ENCODE measurements at places on chromosomes 2 and 18.

GRCh38 chr2:33072614-33073013 lies 125.9 kb downstream of the LTBP1 start:
- no peak for DNase-seq

DNA sequence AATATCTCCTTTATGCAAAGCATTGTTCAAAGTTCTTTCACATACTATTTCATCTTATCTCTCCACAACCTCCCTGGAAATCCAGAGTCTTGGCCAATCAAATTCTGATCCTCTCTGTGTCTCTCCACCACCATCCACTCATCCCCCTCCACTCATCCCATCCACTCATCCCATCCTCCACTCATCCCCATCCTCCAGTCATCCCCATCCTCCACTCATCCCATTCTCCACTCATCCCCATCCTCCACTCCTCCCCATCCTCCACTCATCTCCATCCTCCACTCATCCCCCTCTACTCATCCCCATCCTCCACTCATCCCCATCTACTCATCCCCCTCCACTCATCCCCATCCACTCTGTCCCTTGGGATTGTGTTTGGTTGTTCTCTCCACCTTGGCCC lies 101.1 kb downstream of the BCL2 start:
- DNase-seq: no peak

- DNase-seq: no peak
Observed at GRCh38 chr2:219540784-219541504, 2.7 kb downstream of the CHPF start.

DNA sequence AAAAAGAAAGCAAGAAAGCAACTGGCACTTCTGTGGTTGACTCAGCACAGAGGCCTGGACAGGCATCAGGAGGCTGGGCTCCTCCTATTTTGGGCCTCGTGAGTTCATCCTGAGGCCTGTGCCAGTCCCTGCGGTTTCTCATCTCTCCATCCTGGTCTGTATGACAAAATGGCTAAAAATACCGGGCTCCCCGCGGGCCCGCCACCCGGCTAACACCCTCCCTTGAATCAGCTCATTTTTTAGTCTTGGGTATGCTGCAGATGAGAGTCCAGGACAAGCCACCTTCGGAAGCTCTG lies 62.3 kb upstream of the YWHAQ start:
- DNase-seq: no peak

DNA sequence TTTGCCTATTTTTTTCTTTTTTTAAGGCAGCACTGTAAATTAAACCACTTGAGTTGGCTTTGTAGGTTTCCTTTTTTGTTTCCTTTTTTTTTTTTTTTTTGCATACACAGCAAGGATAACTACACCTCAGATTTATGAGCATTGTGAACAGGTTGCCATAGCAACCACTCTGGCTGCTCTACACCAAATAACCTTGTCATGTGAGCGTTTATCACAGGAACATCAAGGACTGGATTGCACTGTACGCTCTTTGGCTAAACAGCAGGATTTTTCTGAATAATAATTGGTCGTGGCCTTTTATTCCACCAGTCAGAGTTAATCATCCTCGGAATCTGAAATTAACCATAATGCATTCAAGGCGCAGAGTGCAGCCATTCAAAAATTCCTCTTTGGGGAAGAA lies 199.1 kb upstream of the SLC14A2 start:
- DNase-seq: peak; percentile 95

DNA sequence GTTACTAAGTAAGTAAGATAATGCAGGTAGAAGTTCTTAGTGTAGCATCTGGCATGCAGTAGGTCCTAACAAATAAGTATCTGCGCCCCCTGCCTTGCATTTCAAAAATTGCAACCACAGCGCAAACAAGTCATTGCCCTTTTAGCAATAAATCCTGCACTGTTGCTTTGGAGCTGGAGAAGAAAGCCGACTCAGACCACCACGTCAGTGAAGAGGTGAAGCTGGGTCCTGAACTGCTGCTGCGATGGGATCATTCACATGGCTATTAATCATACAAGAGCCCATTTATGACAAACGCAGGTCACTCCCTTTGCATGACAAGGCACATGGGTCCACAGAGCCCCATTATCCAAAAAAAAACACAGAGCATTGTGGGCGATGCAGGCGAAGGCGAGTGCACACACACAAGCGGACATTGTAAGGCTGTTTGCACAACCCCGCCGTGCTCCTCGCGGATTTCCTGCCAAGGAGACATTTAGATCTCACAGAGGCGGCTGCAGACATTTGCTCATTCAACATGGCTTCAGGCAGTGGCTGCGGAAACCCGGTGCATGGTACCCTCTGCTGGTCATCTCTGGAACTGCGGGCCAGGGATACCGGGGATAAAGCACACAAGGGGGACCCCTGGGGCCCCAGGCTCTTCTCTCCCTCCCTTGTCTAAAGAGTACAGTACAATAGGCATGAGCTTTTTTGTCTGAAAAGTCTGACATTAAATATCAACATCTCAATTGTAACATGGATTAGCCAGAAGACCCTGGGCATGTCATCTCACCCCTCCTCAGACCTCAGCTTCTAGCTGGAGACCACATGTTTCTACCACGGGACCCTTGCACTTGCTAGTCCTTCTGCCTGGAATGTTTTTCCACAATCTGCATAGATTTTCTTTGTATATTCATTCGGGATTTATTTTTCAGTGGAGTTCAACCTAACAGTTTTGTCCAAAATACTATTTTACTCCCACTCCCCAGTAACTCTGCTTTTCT lies 56.7 kb downstream of the CYRIA start:
- DNase-seq: peak; percentile 74

DNA sequence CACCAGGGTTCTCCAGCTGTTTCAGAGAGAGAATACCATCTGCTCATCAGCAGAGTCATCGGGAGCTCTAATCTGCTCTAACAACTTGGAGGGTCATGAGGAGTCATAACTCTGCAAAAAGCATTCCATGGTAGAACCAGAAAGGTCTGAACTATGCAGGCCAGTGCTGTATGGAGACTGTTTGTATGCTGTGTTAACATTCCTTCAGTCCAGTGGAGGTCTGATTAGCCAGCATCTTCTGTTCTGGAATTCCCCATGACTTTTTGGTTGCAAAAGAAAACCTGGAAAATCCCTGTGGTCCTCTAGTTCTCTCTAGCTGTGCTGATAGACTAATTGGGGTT lies 9.4 kb upstream of the ITGB6 start:
- DNase-seq: no peak

- DNase-seq: no peak
Observed at GRCh38 chr18:59744271-59744721, 47.1 kb upstream of the CCBE1 start.

DNA sequence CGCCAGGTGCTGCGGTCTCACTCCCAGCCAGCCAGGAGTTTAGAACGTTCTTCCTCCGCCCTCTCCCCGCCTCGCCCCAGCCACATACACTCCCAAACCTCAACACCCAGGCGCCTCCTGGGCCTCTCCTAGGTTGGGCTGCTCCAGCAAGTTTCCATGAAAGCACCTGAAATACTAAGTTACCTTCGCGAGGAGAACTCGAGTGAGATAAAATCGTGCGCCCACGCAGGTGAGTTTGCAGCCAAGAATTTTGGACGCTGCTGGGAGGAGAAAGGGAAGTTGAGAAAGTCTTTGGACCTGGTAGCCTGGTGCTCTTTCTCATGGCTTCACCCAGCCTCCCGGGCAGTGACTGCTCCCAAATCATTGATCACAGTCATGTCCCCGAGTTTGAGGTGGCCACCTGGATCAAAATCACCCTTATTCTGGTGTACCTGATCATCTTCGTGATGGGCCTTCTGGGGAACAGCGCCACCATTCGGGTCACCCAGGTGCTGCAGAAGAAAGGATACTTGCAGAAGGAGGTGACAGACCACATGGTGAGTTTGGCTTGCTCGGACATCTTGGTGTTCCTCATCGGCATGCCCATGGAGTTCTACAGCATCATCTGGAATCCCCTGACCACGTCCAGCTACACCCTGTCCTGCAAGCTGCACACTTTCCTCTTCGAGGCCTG lies at the start of gene GPR39:
GPR39 (plus strand) TSS at position 83 of the 673 bp plus-strand sequence.
- DNase-seq: no peak

- DNase-seq: no peak
Observed at GRCh38 chr2:21070341-21071257, 26.7 kb upstream of the APOB start.

- no peak for DNase-seq
Observed at GRCh38 chr18:25167612-25168410, 184.2 kb downstream of the ZNF521 start.

DNA sequence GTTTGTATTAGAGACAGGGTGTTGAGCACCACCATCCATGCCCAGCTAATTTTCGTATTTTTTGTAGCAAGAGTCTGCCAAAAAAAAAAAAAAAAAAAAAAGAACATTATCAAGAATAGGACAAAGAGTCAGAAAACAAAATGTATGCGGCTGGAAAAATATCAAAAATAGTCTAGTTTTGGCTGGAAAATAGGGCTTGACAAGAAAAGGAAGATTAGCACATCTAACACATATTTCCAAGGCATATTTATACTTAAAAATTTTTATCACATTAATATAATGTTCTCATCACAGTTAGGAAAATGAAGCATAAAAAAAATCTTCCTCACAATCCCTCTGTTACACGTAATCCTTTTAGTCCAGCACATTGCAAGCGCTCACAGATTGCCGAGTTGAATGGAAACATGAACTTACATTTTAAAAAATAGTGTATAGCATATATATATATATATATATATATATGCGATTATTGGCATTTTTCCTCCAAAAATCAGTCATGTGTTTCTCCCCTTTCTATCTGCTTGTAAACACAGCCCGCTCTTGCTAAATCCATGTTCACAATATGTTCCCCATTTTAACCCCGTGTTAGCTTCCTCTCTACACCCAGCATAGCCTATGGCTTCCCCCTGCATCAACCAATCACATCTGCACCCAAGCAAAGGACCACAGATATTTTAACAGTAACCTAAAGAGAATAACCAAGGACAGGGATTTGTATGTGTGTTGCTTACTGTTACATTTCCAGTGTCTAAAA lies 183.0 kb downstream of the AFF3 start:
- DNase-seq: no peak

- no peak for DNase-seq
Observed at GRCh38 chr2:228611171-228611570, 429.7 kb upstream of the SPHKAP start.

GRCh38 chr2:68157002-68157401 lies 686 bp upstream of the PNO1 start:
- DNase-seq: peak; percentile 8

GRCh38 chr2:104790100-104790811 lies 63.7 kb upstream of the POU3F3 start:
- no peak for DNase-seq

DNA sequence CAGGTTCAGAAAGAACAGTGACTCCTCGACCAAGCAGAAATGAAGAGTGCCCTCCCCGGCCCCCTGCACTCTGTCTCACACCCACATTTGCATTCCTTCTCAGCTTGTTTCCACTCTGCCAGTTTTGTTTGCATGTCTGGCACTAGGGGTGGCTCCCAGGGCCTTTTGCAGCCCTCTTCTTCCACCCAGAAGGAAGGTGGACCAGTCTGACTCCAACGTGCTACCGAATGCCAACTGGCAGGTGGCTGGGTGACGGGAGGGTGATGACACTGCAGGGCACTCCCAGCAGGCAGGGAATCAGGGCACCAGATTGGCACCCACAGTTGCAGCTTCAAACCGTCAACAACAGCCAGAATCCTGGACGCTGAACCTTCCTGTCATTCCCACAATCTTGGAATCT lies 371.1 kb downstream of the TXNL1 start:
- no peak for DNase-seq

DNA sequence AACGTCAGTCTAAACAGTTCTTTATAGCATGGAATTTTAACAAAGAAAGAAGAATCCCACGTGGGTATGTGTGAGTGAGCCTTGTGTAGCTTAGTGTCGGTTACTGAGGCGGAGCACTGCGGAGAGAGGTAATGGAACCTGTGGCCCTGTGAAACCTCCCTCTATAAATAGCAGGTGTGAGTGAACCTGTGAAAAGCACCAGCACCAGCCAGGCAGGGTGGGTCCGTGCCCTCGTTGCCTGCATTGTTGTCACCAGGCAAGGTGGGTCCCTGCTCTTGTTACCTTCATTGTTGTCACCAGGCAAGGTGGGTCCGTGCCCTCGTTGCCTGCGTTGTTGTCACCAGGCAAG lies 4.7 kb downstream of the CTDP1 start:
- no peak for DNase-seq

DNA sequence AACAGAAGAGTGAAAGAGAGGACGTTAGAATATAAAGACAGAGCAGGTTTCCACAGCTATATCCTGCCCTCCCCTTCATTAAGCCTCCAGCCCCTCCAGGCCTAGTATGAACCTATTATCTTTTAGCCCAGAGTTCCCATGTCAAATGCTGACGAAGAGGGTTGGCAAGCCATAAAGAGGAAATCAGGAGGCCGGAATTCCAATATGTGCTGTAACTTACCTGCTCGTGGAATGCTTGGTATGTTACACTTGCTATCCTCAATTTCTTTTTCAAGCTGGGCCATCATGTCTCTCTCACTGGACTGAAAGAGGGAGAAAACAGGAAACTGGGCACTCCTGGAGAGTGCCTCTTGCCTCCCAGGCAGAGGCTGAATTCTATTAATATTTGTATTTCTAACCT lies 264.1 kb downstream of the TRIB2 start:
- no peak for DNase-seq

GRCh38 chr2:186594001-186594722 lies 4.3 kb downstream of the ITGAV start:
- no peak for DNase-seq

- no peak for DNase-seq
Observed at GRCh38 chr2:48183276-48183675, 277.0 kb upstream of the FBXO11 start.

GRCh38 chr2:159545085-159545484 lies 71.3 kb downstream of the BAZ2B start:
- DNase-seq: no peak

DNA sequence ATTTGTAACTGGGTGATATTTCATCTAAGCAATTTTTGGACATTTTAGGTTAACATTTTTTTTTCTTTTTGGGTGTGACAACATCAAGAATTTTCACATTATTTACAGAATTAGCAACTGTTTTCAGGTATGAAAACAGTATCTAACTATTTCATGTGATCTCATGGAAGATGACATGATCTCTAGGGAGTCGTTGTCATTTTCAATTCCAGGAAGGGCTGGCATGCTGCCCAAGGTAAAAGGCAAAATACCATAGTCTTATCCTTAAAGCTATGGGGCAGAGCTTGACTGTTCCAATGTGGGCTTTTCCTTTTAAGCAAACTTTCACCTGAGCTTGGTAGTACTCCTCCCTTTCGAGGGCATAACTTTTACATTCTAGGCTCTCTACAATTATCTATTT lies 443.7 kb downstream of the DSEL start:
- DNase-seq: no peak

DNA sequence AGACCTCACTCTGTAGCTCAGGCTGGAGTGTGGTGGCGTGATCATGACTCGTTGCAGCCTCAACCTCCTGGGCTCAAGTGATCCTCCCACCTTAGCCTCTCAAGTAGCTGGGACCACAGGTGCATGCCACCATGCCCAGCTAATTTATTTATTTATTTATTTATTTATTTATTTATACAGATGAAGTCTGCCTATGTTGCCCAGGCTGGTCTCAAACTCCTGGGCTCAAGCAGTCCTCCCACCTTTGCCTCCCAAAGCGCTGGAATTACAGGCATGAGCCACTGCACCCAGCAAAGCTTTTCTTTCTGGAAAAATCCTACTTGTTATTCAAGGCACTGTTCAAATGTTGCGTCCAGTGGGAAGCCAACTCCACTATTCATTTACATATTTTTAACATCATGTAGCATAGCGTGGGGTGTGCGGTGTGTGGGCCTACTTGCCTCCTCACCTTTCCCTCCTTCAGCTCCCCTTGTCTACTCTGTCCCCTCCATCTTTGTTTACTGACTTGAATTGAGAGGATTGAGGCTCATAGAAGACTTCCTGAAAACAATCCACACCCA lies 6.8 kb upstream of the RHOB start:
- no peak for DNase-seq

Measured in NCI-H1092 (cell line).